ENCODE measurements at places on chromosomes 1 and 21. TPM values are rescaled to one million over a fixed set of nuclear protein-coding genes. Genes with fewer than 3 reads are reported as not detected.

DNA sequence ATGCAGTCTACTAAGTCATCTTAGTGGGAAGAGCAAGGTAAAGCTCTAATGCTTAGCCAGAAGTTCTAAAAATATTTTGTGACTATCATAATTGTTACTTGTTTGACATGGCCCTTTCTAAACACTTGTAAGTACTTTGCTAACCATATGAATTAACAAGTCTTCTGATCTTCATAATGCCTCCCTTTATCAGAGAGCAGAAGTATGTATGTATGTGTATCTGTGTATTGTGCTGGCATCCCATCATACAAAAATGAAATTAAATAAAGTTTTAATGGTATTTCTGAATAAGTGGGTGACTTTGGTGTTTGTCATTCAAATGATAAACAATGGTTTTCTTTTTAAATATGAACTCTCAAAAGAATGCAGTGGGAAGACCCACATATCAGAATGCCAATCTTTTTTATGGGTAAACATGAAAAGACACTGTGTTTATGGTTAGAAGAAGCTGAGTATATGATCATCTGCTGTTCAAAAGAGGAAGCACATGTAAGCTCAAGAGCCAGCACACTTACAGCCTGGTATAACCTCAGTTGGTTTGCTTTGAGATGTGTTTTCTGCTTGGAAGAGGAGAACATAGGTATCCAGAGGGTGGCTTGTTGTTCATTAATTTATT lies 159.6 kb downstream of the CLEC20A start:
- H3K36me3 ChIP-seq, result no peaks in the 10 kb centered on the region
- DNase-seq, result no peak
- no peak overlapping the region for H3K4me3 ChIP-seq
- H3K27ac ChIP-seq, result no peak overlapping the region
- no peaks in the 10 kb centered on the region for H3K27me3 ChIP-seq

- no peak for DNase-seq
- no peaks in the 10 kb centered on the region for H3K27me3 ChIP-seq
- H3K36me3 ChIP-seq, result no peaks in the 10 kb centered on the region
- no peak overlapping the region for H3K27ac ChIP-seq
- H3K4me3 ChIP-seq, result no peak overlapping the region
Observed at GRCh38 chr1:104322131-104322530, 572.4 kb downstream of the AMY1C start.

- H3K27me3 ChIP-seq, result peaks cover 8% of the 10 kb centered on the region
- H3K4me3 ChIP-seq, result no peak overlapping the region
- H3K36me3 ChIP-seq, result no peaks in the 10 kb centered on the region
- no peak for DNase-seq
Observed at GRCh38 chr1:203200916-203201315, 14.4 kb upstream of the CHI3L1 start.

Gene STPG1
- total RNA-seq, result 10.2 TPM

Gene BARHL2
- total RNA-seq, result not detected

DNA sequence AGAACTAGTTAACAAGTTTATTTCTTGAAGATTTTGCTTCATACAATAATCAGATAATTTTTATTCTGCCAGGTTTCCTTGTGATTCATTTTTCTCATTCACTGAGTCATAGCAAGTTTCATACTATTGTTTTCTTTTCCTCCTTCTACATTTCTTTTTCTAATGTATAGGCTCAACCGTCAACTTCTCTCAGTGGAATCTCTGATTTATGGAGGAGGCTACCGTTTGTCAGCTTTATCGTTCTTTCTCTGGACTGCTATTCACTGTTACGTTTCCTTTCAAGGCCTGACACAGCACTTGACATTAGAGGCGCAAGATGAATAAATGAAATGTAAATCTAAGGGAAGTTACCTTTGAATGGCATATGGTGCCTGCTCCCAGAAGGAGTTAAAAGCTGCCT lies 284.3 kb upstream of the NR5A2 start:
- H3K27ac ChIP-seq, result peak overlapping the region; percentile 81
- H3K4me3 ChIP-seq, result no peak overlapping the region
- no peaks in the 10 kb centered on the region for H3K36me3 ChIP-seq
- peaks cover 16% of the 10 kb centered on the region for H3K4me1 ChIP-seq

GRCh38 chr1:25550155-25550506 lies 6.7 kb downstream of the LDLRAP1 start:
- H3K4me1 ChIP-seq, result peaks cover 27% of the 10 kb centered on the region
- H3K36me3 ChIP-seq, result peaks cover 3% of the 10 kb centered on the region
- no peak overlapping the region for H3K4me3 ChIP-seq
- peak overlapping the region; percentile 2 for H3K27ac ChIP-seq
- peak; percentile 26 for DNase-seq

GRCh38 chr1:32204943-32205361 lies 519 bp upstream of the IQCC start:
- peak overlapping the region; percentile 68 for H3K4me3 ChIP-seq
- H3K27ac ChIP-seq, result no peak overlapping the region
- DNase-seq, result no peak
- peaks cover 27% of the 10 kb centered on the region for H3K4me1 ChIP-seq
- H3K27me3 ChIP-seq, result no peaks in the 10 kb centered on the region

DNA sequence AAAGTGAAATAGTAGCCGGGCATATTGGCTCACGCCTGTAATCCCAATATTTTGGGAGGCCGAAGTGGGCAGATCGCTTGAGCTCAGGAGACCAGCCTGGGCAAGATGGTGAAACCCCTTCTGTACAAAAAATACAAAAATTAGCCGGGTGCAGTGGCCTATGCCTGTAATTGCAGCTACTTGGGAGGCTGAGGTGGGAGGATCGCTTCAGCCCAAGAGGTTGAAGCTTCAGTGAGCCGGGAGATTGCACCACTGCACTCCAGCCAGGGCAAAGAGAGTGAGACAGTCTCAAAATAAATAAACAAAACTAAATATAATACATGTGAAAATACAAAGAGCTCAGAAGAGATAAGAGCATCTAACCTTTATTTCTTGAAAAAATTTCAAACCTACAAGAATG lies 2.3 kb upstream of the MSTO1 start:
- no peaks in the 10 kb centered on the region for H3K4me1 ChIP-seq
- no peak for DNase-seq
- no peak overlapping the region for H3K4me3 ChIP-seq
- H3K27ac ChIP-seq, result no peak overlapping the region
- no peaks in the 10 kb centered on the region for H3K27me3 ChIP-seq

- no peak for DNase-seq
- H3K4me3 ChIP-seq, result no peak overlapping the region
- no peaks in the 10 kb centered on the region for H3K4me1 ChIP-seq
- no peaks in the 10 kb centered on the region for H3K36me3 ChIP-seq
- H3K27ac ChIP-seq, result no peak overlapping the region
- H3K27me3 ChIP-seq, result no peaks in the 10 kb centered on the region
Observed at GRCh38 chr1:55466921-55467320, 251.8 kb upstream of the USP24 start.

Gene HAPLN2
- total RNA-seq, result not detected

GRCh38 chr1:7643530-7643929 lies 127.6 kb upstream of the VAMP3 start:
- no peak overlapping the region for H3K27ac ChIP-seq
- DNase-seq, result no peak
- H3K4me1 ChIP-seq, result peaks cover 3% of the 10 kb centered on the region
- no peak overlapping the region for H3K4me3 ChIP-seq

Gene SKI
- 80.3 TPM for total RNA-seq

Gene PCP4
- total RNA-seq, result not detected

GRCh38 chr21:37711836-37712568 lies 204.3 kb downstream of the KCNJ6 start:
- no peaks in the 10 kb centered on the region for H3K27me3 ChIP-seq
- H3K4me1 ChIP-seq, result no peaks in the 10 kb centered on the region
- no peak overlapping the region for H3K4me3 ChIP-seq
- H3K36me3 ChIP-seq, result no peaks in the 10 kb centered on the region
- no peak overlapping the region for H3K27ac ChIP-seq
- DNase-seq, result peak; percentile 67

GRCh38 chr1:199875337-199875736 lies 152.2 kb upstream of the NR5A2 start:
- no peaks in the 10 kb centered on the region for H3K27me3 ChIP-seq
- no peak overlapping the region for H3K27ac ChIP-seq
- H3K36me3 ChIP-seq, result no peaks in the 10 kb centered on the region
- DNase-seq, result no peak
- no peak overlapping the region for H3K4me3 ChIP-seq
- no peaks in the 10 kb centered on the region for H3K4me1 ChIP-seq

DNA sequence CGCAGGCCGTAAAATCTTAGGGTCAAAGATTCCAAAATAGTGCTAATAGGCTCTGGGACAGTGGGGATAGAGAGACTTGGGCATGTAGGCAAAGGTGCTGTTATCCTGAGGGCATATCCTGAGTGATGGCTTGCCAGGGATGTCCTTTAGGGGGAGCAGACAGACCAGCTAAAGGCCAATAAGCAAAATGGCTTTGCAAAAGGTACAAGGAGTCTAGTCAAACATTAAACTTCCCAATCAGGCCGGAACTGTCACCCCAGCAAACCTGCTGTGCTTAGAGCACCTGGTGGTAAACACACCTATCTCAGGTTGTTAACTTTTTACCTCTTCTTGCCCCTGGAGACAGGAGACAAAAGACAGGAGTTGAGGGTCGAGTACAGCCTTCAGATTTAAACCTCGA lies 49.1 kb downstream of the TRABD2B start:
- no peaks in the 10 kb centered on the region for H3K4me1 ChIP-seq
- no peak overlapping the region for H3K27ac ChIP-seq
- H3K27me3 ChIP-seq, result peaks cover 1% of the 10 kb centered on the region
- DNase-seq, result no peak
- H3K36me3 ChIP-seq, result no peaks in the 10 kb centered on the region
- no peak overlapping the region for H3K4me3 ChIP-seq

DNA sequence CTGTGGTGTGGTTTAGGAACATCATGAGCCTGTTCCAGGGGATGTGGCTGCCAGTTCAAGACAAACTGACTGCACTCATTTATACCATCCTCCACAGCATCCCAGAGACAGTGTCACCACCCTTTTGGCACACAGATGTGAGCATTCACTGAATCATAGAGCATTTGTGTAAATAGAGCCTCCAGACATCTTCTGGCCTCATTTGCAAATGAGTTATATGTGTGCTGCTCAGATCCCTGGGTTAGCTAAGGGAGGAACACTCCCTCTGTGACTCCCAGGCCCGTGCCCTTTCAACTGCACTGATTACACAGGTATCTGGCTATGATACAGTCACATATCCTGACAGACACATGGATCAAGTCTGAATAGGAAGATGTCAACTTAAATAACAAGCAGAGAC lies 351.5 kb upstream of the PLD5 start:
- no peaks in the 10 kb centered on the region for H3K4me1 ChIP-seq
- no peaks in the 10 kb centered on the region for H3K27me3 ChIP-seq
- no peak overlapping the region for H3K4me3 ChIP-seq
- no peak for DNase-seq

- no peak overlapping the region for H3K4me3 ChIP-seq
- no peaks in the 10 kb centered on the region for H3K36me3 ChIP-seq
- DNase-seq, result no peak
- H3K27ac ChIP-seq, result no peak overlapping the region
Observed at GRCh38 chr1:177739780-177740179, 230.1 kb downstream of the SEC16B start.

DNA sequence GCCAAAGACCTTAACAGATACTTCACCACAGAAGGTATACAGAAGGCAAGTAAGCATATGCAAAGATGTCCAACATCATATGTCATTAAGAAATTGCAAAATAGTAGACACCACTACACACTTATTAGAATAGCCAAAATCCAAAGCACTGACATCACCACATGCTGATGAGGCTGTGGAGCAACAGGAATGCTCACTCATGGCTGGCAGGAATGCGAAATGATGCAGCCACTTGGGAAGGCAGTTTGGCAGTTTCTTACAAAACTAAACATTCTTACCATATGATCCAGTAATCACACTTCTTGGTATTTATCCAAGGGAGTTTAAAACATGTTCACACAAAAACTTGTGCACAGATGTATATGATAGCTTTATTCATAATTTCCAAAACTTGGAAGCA lies 261.2 kb upstream of the AJAP1 start:
- H3K27me3 ChIP-seq, result no peaks in the 10 kb centered on the region
- H3K27ac ChIP-seq, result no peak overlapping the region

Gene C1orf210
- not detected for total RNA-seq

Gene ITPKB
- 37.2 TPM for total RNA-seq

- peaks cover 72% of the 10 kb centered on the region for H3K4me1 ChIP-seq
- no peaks in the 10 kb centered on the region for H3K27me3 ChIP-seq
- peak overlapping the region; percentile 54 for H3K4me3 ChIP-seq
- peak overlapping the region; percentile 100 for H3K27ac ChIP-seq
- DNase-seq, result no peak
Observed at GRCh38 chr1:58815686-58816071, 31.8 kb upstream of the JUN start.

GRCh38 chr1:169049258-169049938 lies 57.1 kb upstream of the ATP1B1 start:
- no peak overlapping the region for H3K27ac ChIP-seq
- no peak overlapping the region for H3K4me3 ChIP-seq
- DNase-seq, result no peak
- H3K4me1 ChIP-seq, result no peaks in the 10 kb centered on the region

GRCh38 chr1:25922971-25923552 lies 16.8 kb upstream of the STMN1 start:
- peak overlapping the region; percentile 31 for H3K4me3 ChIP-seq
- peaks cover 6% of the 10 kb centered on the region for H3K27me3 ChIP-seq
- peaks cover 18% of the 10 kb centered on the region for H3K4me1 ChIP-seq
- peak; percentile 31 for DNase-seq
- H3K36me3 ChIP-seq, result no peaks in the 10 kb centered on the region

DNA sequence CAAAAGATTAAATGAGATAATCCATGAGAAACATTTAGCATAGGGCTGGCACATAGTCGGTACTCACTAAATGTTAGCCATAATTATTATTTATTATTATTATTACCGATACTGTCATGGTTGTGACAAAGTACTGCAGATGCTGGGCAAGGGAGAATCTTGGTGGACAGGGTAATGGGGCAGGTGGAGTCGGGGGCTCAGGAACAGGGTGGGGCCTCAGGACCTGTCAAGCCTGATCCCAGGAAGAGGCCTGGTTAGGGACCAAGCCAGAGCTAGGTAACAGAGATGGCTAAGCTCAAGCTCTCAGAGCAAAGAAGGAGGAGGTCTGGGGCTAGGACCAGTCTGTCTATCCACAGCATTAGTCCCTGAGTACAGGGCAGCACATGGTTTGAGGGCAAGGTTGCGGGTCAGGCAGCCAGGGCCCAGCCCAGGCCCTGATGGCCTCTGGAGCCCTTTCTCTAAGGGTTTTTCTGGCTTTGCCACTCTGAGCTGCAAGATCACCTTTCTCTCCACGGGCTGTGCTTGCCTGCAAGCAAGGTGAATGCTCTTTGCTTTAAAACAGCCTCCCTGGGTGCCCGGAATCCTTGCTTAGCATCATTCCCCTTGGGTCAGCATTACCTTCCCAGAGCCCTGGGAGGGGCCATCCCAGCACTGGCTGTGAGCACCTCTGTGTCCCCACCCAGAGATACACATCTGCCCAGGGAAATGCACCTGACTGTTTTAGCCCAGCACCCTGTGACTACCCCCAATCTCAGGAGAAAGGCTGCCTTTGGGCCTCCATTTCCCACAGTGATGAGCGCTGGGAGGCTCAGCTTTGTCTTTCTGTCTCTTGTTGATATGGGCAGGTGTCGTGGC lies 572.0 kb downstream of the PTPRU start:
- no peaks in the 10 kb centered on the region for H3K4me1 ChIP-seq
- H3K36me3 ChIP-seq, result no peaks in the 10 kb centered on the region
- H3K27me3 ChIP-seq, result no peaks in the 10 kb centered on the region

GRCh38 chr1:86429835-86430234 lies 5.9 kb downstream of the CLCA2 start:
- DNase-seq, result peak; percentile 81
- H3K27me3 ChIP-seq, result peaks cover 3% of the 10 kb centered on the region
- no peak overlapping the region for H3K4me3 ChIP-seq
- H3K4me1 ChIP-seq, result peaks cover 13% of the 10 kb centered on the region
- H3K36me3 ChIP-seq, result no peaks in the 10 kb centered on the region
- H3K27ac ChIP-seq, result peak overlapping the region; percentile 40

Gene KIF17
- total RNA-seq, result 0.72 TPM
